Activated gamma-delta T cell (primary cell): ENCODE measurements at places on chromosomes 1 and 21.

GRCh38 chr1:84724128-84724860 lies 34.0 kb upstream of the SSX2IP start:
- no peak for DNase-seq

DNA sequence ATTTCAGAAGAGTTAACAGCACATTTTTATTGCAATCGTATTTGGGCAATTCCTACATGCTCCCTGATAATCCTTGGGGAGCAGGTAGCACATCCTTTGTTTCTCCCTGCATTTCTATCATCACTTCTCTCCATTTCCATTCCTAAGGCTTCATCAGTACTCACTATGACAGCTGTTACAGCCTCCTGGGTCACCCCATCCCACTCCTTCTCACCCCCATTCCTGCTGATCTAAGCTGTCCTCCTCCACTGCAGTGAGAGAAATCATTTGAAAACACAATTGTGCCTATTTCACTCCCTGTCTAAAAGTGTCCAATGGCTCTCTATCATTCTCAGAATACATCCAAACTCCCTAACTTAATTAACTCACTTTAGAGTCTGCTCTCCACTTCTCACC lies 17.0 kb upstream of the TSPAN1 start:
- DNase-seq, result no peak

- no peak for DNase-seq
These were observed 89.9 kb upstream of the LBR start for GRCh38 chr1:225517697-225518096.

GRCh38 chr1:58057826-58058225 lies 488.7 kb downstream of the OMA1 start:
- DNase-seq, result no peak

DNA sequence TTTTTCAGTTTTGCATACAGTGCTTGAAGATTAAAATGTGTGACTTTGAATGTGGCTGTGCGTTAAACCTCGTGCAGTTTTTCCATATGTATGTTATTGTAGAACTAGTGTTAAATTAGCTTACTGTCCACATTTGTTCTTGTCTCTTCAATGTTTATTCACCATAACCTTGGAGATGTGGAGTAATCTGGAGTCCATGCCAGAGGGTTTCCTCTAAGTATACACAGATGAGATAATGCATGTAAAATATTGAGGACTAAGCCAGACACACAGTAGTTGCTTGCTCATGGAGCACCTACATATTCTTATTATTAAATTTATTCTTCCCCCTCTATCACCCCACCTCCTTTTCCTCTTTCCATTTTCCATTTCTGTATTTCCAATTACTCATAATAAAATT lies 7.7 kb upstream of the GIPC2 start:
- DNase-seq, result no peak

DNA sequence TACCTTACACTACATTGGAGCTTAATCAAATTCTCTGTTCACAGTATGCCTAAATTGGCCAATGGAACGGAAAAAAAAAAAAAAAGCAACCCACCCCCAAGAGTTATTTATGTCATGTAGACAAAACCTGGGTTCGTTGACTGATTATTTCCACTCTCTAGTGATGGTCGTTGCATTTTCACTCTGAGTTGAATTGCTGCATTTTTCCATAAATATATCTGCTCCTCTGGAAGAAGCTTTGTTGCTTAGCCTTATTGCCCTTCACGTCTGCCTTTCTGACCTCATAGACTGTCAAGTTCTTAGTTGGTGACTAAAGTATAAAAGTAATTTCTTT lies 90.2 kb upstream of the RUNX1 start:
- no peak for DNase-seq

DNA sequence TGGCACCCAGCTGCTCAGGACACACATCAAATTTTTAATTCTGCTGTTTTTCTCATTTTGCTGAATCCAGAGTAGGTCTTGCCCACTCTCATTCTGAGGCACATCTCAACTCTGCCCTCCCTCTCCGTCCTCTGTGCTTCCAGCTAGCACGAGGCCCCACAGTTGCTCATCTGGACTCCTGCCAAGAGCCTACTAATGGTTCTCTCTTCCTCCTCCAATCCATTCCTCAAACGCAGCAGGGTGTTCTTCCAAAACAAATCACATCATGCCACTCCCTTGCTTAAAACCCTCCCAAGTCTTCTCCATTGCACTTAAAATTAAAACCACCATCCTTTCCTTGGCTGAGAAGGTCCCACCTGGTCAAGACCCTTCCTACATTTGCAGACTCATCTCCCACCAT lies 49.8 kb upstream of the SCAF4 start:
- DNase-seq, result no peak

DNA sequence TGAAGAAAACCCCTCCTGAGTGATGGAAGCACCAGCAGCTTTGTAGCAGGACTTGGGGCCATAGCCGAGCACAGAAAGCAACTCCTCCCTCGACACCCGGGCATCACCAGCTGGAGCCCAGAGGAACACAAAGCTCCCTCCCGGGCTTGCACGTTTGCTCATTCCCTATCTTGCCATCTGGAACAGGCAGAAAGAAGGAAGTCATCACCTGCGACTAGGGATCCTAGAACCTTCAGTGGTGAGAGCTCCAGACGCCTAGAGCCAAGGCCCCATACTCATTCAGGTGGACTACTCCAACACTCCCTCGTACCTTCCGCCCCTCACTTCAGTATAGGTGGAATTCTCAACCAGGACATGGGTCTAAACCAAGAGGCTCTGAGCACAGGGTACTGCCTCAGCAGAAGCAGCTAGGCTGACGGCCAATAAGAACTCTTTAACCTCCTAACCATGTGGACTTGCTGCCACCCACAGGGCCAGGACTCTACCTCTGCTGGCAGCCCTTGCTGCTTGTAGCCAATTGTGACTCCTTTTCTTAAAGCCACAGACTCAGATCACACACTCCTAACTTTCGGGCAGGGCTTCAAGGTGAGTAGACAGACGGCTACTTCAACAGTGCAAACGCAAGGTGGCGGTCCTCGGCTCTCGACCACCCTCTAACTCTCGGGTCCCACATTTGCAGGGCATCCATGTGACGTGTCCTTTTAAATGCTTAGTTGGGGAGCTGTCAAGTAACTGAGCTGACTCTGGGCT lies 65.4 kb downstream of the NPHP4 start:
- DNase-seq, result no peak

GRCh38 chr1:231828182-231828920 lies 201.8 kb downstream of the DISC1 start:
- DNase-seq, result no peak

DNA sequence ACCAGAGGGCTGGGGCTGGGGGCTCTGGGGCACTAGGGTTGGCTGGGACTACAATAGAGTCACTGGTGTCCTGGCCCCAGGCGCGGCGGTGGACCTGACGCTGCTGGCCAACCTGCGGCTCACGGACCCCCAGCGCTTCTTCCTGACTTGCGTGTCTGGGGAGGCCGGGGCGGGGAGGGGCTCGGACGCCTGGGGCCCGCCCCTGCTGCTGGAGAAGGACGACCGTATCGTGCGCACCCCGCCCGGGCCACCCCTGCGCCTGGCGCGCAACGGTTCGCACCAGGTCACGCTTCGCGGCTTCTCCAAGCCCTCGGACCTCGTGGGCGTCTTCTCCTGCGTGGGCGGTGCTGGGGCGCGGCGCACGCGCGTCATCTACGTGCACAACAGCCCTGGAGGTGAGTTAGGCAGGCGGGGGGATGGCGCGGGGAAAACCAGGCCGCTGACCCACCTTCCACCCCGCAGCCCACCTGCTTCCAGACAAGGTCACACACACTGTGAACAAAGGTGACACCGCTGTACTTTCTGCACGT lies 4.1 kb downstream of the TIE1 start:
- DNase-seq, result no peak

GRCh38 chr1:161214369-161214768 lies 726 bp upstream of the FCER1G start:
- no peak for DNase-seq

- DNase-seq, result no peak
These were observed 27.3 kb upstream of the LAMC1 start for GRCh38 chr1:182995894-182996293.

- DNase-seq, result no peak
These were observed 583.5 kb upstream of the ZP4 start for GRCh38 chr1:238474263-238474662.

DNA sequence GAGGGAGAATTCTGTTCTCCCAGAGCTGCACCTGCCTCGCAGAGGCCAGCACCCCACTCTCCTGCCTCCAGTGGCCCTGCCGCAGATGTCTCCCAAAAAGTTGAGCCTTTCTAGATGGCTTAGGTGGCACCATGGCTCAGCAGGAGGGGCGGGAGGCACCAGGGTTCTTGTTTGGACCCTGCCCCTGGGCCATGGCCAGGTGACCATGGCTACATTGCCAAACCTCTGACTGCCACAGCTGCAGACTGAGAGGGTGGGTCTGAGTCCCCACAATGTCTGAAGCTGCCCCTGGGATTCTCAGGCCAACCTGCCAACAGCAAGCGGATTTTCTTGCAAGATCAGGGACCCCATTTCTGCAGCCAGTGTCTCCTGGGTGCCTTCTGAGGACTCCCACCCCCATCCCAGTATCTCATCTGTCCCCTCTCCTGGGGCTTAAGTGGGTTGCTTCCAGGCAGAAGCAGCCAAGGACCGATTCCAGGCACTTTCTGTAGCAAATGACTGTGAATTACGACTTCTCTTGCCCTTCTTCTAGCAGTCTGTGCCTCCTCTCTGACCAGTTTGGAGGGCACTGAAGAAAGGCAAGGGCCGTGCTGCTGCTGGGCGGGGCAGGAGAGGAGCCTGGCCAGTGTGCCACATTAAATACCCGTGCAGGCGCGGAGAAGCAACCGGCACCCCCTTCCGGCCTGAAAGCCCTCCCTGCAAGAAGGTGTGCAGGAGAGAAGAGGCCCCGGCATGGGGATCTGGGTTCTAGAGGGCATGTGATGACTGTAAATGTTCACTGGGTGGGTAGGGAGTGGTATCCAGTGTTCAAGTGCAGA lies 22.5 kb downstream of the SESN2 start:
- no peak for DNase-seq

GRCh38 chr1:186994897-186995296 lies 166.1 kb downstream of the PLA2G4A start:
- no peak for DNase-seq
